SK-N-MC (cell line): ENCODE measurements at places on chromosomes 6 and 20.

- DNase-seq = no peak
Measured at GRCh38 chr6:163113358-163113962, 301.1 kb upstream of the QKI start.

DNA sequence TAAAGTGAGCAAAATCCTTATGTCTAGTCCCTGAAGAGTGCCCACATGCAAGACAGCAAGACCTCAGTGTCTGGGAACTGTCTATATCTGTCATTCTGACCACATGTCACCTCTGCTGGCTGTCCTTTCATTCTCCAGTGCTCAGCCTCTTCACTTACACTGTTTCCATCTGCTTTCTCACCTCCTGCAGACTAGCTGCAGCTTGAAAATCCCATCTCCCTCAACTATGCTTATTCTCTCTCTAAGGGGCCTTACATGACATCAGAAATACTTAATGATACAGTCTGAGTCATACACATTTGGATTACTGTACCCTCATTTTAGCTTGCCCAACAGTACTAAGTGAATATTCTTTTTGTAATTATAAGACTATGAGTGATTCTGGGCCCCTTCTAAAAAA is 587.8 kb downstream of the EPM2A start:
- DNase-seq = no peak

DNA sequence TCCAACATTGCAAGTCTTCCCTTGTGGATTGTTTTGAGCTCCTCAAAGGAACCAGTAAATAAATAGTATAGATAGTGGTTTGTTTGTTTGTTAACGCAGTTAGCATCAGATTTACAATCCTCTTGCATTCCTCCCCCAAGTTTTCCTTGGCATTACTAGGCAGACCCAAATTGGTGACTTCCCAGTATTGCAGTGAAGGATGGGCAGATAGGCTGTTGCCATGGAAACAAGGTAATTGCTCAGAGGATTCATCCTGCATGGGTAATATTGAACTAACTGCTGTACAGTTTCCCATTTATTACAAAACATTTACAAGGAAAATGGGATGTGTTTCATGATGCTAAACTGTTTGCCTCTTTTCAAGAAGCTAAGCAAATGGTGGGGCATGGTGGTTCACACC is 477.2 kb downstream of the EPM2A start:
- no peak for DNase-seq

DNA sequence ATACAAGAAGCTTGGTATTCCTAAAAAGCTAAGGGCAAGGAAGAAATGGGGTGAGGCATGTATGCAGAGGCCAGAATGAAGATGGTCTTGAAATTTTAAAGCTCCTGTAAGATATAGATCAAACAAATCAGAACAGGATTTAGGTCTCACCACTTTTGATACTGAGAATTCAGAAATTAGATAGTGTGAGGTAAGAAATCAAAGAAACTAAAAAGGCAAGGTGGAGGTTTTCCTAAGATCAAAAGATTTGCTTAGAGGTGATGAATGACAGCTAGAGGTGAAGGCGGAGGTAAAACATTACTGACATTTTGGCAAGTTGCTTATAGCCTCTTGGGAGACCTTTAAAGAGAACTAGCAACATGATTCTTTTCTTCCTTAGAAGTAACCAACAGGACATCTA is 225.2 kb upstream of the SGK1 start:
- no peak for DNase-seq

DNA sequence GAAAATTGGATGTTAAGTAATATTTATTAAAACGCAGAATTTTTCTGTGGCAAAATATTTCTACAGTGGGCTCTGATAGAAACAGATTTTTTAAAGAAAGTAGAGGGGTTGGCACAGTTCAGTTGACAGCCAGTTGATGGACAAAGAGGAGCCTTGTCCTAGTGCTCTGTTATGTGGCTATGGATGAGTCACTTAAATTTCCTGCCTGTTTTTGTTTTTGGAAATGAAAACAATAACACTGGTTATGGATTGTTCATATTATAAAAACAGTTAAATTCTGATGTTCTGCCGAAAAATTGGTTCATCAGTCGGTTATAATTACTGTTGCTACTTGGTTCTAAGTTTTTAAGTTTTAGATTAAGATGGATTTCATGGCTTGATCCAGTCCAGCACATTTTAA is 42.8 kb downstream of the MYO6 start:
- DNase-seq = no peak

- DNase-seq = no peak
Measured at GRCh38 chr20:52490711-52491430, 299.3 kb upstream of the ZFP64 start.

DNA sequence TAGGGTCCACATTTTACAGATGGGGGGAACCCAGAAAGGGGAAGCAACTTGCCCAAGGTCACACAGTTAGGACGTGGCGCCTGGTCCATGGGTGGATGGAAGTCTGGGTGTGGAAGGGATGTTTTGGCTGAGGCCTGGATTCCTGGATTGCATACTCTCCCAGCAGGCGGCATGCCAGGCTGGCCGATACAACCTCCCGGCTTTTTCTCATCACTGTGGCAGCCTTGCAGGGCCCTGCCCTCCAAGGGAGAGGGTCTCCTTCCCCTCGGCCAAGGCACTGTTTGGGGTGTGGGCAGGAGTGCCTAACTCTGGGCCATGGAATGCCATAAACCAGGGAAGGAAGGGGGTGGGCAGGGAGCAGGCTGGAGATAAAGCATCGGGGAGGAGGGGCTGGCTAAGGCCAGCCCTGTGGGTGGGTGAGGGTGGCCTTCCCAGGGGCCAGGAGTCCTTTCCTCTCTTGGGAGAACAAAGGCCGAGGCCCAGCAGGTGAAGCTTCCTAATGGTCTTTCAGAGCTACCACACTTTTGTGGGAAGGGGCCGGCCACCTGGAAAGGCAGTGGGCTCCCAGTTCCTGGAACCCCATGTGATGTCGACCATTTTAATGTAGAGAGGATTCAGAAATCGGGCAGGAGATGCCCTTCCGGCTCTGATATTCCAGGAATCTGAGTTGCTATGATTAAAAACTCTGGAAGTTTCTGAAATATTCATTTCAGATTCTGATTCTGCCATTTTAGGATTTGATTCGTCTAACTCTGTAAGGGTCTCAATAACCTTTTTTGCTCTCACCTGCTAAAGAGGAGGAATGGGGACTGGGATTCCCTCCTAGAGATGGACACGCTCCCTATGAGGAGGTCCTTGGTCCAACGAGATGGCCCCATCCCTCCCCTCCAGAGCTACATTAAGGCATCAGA is 4.2 kb downstream of the FOXS1 start:
- no peak for DNase-seq

GRCh38 chr20:17843246-17844132 is 125.1 kb downstream of the SNX5 start:
- no peak for DNase-seq

DNA sequence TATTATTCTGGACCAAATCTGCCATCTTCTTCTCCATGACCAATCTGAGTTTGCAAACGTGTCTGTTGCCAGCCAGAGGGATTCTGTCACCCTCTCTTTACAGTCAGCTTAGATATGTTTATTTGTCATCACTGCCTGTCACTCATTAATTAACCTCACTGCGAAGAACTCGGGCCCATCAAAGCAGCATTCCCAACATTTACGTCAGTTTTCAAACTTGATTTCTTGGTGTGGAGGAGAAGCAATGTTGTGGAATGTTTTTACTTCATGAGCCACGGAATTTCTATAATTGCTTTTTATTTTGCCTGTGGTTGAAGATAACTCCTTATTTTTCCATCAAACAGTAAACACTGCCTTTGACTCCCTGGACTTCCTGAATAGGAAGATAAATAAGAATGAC is 91.8 kb upstream of the CNKSR3 start:
- no peak for DNase-seq

- DNase-seq = no peak
Measured at GRCh38 chr6:56495654-56496053, 147.0 kb downstream of the DST start.

- DNase-seq = no peak
Measured at GRCh38 chr6:169843110-169843509, 91.7 kb downstream of the ERMARD start.

- no peak for DNase-seq
Measured at GRCh38 chr6:84665401-84665800, 99.0 kb downstream of the TBX18 start.
